ENCODE measurements at places on chromosomes 13 and 19.
A peak's percentile ranks its signal among the peaks of the same experiment; 100 is the strongest.

DNA sequence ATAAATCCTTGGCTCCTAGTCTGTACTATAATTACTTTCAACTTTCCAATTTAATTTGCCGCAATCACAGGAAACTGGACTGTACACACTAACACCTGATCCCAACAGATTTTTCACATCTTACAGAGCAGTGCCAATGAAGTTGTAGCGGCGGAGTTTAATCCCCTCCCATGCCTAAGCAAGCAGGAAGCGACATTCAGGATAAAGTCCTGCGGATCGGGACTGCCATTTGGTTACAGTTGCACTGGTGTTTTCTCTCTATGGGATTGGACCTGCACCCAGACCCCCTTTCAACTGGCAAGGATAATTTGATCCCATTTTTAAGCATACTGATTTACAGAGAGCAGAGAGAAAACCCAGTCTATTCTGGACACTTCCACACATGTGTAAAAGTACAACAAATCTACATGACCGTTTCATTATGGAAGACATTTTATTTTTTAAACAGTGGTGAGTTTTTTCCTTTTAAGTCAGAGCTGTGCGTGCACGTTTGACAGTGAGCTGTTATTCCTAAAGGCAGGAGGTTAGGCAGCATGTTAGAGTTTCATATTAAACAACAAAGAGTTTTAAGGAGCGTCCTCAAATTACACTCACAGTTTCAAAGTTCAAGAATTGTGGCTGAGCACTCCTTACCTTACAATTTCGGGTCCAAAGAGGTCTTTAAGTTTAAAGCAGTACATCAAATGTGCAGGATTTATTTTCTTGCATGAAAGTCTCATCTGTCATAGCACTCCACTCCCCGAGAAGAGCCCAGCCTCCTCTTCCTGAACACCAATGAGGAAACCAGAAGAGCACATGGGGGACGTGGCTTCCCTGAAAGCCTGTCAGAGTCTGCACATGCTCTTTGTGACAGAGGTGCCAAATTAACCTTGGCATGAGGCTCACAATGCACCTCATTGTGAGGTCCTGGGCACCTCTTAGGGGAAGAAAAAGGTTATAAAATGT, 141.6 kb upstream of the RFC3 start:
- peak; percentile 64 for DNase-seq

DNA sequence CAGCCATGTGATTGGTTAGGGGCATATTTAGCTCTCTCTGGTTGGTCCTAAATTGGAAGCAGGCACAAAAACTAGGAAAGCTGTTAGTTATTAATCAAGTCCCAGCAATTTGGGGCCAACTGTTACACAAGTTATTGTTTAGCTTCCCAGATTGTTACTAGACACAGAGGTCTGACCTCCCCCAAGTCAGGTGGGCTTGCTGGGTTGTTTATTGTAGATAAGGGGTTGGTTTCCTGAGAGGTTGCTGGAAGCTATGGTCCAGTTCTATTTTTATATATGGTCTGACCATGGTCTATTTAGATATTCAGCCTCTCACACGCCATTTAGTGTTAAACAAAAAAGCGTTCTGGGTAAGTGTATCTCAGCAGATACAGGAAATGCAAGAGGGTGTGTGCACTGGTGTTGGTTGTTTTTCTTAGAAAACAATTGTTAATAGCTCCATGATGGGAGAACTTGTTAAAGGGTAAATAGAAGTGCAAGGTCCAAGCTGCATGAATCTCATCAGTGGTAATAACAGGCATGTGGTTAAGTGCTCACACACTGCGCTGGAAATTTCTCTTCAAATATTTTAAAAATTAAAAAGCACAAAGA, 150.0 kb downstream of the RAP2A start:
- DNase-seq, result no peak

DNA sequence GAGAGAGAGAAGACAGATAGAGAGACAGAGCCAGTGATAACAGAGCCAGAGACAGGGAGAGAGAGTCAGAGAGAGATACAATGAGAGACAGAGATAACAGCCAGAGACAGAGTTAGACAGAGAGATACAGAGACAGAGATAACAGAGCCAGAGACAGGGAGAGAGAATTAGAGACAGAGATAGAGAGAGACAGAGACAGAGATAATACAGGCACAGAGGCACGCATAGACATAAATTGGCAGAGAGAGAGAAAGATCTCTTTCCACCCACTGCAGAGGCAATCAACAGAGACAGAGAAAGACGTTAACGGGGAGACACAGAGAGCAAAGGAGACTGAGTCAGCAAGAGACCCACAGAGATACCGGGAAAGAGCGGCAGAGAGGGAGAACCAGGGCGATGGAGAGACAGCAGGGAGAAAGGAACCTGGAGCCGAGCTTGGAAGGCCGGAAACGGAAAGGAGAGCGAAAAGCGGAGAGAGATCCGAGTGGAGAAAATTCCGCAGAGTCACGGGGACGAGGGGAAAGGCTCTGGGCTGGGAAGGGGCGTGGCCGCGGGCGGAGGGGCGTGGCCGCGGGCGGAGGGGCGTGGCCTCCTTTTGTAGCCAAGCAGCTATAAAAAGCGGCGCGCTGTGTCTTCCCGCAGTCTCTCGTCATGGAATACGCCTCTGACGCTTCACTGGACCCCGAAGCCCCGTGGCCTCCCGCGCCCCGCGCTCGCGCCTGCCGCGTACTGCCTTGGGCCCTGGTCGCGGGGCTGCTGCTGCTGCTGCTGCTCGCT, at the start of gene TNFSF9:
Gene TNFSF9, plus strand, starts transcription at position 641 of the 777 bp plus-strand sequence. Its CDS starts 11 bp downstream, at position 652.
- peak; percentile 84 for DNase-seq

DNA sequence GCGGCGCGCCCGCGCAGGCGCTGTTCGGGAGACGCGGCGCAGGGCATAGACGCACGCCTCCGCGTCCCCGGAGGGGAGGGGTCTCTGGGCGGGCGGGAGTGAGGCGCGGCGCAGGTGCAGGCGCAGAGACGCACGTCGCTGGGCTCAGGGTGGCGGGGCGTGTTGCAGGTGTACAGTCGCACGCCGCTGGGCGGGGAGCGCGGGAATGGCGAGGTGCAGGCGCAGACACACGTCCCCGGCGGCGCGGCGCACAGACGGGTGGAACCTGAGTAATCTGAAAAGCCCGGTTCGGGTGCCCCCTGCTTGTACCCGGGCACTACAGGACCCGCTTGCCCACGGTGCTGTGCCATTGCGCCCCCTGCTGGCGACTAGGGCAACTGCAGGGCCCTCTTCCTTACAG, 44.7 kb downstream of the PLPP2 start:
- no peak for DNase-seq

- no peak for DNase-seq
These were observed 248.8 kb downstream of the SLITRK5 start for GRCh38 chr13:87919956-87920355.

DNA sequence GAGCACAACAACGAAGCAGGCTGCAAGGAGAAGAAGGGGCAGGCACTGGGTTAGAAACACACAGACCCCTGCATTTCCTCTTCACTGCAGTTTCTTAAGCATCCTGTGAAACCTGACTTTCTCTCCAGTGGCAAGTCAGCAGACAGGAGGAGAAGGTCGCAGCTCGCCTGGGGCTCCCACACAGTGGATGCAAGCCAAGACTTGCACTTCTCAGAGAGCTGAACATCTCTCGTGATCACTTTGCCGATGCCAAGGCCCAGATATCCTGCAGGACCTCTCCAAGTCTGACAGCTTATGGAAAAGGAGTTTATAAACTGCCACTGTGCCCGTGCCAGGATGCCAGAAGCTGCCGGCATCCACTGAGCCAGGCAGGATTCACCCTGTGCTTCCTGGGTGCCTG, 18.4 kb downstream of the TMEM272 start:
- peak; percentile 57 for DNase-seq

DNA sequence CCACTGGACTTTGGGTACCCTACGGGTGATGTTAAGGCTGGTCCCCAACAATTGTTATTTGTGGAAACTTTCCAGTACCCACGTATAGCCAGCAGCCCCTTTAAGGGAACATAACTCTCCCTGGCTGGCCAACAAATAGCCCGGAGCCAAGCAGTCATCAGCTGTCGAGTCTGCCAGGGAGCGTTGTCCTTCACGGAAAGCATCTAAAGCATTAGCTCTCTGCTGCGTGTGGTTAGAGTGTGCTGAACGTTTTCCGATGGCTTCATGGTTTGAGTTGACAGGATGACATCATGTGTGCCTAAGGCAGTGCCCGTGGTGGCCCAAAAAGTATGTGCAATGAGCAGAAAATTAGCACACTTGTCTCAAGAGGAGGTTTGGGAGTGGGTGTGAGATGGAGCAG, 3.3 kb upstream of the ZNF556 start:
- no peak for DNase-seq

GRCh38 chr19:6238643-6239281, 41.0 kb downstream of the MLLT1 start:
- peak; percentile 53 for DNase-seq

DNA sequence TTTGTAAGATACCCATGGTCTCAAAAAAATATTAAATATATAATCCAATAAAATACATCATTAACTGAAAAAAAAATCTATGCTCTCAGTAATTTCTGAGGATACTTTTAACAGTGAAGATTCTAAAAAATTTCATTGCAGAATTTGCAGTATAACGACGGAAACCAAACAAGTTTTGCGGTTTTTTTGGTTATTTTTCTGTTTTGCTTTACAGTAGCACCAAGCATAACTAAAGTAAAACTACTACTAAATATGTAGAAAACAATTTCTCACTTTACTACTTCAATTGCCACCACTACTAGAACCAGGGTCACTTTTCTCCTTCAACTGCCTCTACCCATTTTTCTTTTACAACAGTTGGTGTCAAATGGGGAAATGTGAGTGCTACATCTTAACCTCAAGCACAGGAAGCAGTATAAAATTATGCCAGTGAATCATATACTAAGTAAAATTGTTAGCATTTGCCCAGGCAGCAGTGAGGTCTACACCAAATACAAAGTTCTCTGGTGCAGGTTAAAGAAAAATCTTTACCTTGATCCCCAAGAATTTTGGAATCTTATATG, 24.1 kb downstream of the MICU2 start:
- DNase-seq, result no peak

DNA sequence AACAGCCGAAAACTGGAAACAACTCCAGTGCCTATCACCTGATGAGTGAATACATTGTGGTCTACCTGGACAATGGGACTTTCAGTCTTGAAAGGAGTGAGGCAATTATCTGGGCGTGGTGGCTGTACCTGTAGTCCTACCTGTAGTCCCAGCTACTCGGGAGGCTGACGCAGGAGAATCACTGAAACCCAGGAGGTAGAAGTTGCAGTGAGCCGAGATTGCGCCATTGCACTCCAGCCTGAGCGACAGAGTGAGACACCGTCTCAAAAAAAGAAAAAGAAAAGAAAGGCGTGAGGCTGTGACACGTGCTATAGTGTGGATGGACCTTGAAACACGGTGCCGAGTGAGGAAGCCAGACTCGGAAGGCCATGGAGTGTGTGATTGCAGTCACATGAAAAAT, 4.1 kb upstream of the NTN5 start:
- no peak for DNase-seq

- no peak for DNase-seq
These were observed 20.2 kb downstream of the ZC3H13 start for GRCh38 chr13:46032341-46032740.

DNA sequence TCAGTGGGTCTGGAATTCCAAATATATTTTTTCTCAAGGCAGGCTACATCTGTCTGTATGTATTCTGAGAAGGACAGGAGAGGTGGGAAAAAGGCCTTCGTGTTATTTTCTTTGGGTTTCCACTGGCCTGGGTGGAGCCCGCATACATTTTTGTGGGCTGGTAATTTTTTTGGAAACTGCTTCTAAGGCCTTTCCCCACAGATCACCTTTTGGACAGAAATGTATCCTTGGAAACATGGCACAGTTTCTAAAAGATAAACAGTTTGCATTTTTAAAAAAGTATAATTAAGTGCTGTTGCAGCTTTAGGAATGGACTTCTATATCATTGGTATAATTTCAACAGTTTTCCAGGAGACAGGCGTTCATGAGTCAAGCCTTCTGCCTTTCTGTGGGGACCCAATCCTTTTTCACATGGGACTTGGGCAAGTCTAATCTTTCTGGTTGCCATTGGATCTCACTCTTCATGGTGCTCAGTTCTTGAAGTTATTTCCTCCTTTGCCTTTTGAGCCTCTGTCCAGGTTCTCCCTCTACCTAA, 8.9 kb downstream of the RFX2 start:
- DNase-seq, result no peak

DNA sequence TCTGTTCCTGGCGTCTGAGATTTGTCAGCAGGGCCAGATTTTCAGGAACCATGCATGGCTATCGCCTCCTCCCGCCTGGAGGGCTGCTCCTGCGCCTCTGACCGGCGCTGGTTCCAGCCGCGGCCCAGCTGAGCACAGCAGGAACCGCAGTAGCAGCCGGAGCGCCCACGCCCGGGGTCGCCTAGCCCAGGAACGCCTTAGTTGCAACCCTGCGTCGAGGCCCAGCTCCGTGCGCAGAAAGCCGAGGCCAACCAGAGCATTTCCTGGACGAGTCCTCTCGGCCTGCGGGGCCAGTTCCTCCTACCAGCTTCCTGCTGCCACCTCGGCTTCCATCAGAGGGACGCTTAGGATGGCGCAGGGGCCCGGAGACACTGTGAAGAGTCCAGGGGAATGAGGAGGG, 74.9 kb downstream of the ZNF492 start:
- no peak for DNase-seq

- DNase-seq, result no peak
These were observed 15.8 kb upstream of the PTPRS start for GRCh38 chr19:5356428-5356827.

- no peak for DNase-seq
These were observed 174.1 kb upstream of the STARD13 start for GRCh38 chr13:33459702-33460101.

- peak; percentile 59 for DNase-seq
These were observed 903 bp downstream of the LATS2 start for GRCh38 chr13:21060338-21061028.

- no peak for DNase-seq
These were observed 15.5 kb downstream of the SIX5 start for GRCh38 chr19:45753548-45753947.

GRCh38 chr13:101846249-101846648, 393.8 kb downstream of the ITGBL1 start:
- no peak for DNase-seq

DNA sequence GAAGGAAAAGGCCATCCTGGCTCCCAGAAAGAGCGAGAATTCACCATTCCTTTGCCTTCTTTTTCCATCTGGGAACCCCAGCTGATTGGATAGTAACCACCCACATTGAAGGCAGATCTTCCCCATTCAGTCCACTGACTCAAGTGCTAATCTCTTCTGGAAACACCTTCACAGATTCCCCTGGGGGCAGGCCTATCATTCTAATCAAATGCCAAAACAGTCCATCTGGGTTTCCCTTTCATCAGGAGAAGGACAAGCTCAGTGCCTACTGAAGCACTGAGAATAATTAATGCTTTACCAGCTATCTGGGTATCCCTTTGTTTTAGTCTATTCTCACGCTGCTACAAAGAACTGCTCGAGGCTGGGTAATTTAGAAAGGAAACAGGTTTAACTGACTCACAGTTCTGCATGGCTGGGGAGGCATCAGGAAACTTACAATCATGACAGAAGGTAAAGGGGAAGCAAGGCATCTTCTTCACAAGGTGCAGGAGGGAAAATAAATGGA, 293.2 kb downstream of the ENOX1 start:
- DNase-seq, result no peak

- no peak for DNase-seq
These were observed 1310.6 kb downstream of the SLITRK1 start for GRCh38 chr13:82571653-82572052.
